ENCODE measurements at places on chromosomes 12 and 14.

GRCh38 chr12:8668441-8668840 is 5.8 kb upstream of the MFAP5 start:
- no peak for DNase-seq

DNA sequence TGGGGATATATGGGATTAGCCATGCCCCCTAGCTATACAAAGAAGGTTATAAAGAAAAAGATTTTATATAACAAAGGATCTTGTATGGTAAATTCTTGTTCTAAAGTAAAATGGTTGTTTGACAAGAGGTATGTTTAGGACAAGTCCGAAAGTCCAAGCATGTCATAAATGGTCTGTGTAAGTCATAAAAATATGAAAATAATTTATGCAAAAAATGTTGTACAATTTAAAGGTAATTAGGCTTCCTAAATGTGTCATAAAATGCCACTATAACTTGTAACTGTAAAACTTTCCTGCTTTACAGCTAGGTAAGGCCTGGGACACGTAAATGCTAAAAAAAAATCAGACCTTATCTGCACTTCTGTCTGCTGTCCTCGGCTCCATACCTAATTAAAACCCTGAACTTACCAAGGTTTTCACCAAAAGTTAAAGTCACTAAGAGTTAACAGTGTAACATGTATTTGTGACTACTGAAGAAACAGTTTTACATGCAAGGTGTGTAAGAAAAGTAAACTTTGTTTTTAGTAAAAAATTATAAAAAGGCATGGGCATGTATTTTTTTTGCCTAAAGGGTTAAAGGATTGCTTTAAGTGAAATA is 110.0 kb upstream of the RESF1 start:
- DNase-seq: no peak

- DNase-seq: no peak
These were observed 5.9 kb downstream of the G2E3 start for GRCh38 chr14:30564868-30565248.

GRCh38 chr14:33510991-33511390 is 439.9 kb downstream of the EGLN3 start:
- DNase-seq: no peak

DNA sequence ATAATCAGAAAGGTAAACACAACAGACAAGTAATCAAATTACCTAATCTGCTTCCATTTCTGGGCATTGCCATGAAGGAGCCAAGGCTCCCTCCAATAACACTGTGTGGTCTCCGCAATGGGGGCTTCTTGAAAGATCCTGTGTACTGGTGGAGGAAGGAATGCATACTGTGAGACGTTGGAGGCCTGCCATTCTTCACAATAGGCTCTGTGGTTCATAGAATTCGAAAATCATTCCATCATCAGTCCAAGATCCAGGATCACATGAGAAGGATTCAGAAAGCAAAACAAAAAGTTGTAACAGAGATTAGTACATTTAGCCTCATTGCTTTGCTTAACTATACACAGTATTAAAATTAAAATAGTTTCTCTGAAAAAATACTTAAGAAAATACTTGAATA is 76.3 kb downstream of the CDK17 start:
- no peak for DNase-seq

DNA sequence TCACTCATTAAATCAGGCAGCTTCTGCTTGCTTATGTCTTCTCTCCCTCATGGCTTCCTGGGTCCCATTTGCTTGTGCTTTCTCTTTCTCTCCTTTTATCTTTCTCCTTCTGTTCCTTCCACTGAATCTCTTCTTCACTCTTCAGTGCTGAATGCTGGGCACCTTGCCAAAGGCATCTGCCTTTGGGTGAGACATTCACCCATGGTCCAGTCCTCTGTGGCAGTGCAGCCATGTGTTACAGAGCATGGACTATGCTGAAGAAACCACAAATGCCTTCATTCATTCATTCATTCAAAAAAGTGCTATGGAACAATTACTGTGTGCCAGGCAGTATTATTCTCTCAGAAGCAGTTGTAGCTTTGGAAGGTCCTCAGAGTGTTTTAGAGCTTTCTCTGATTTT is 344.4 kb upstream of the STXBP6 start:
- no peak for DNase-seq

GRCh38 chr14:99063620-99064225 is 208.3 kb downstream of the BCL11B start:
- DNase-seq: no peak

- no peak for DNase-seq
These were observed 157.5 kb downstream of the PLCZ1 start for GRCh38 chr12:18580291-18580690.

GRCh38 chr14:61128382-61129167 is 147.5 kb downstream of the SLC38A6 start:
- DNase-seq: no peak

DNA sequence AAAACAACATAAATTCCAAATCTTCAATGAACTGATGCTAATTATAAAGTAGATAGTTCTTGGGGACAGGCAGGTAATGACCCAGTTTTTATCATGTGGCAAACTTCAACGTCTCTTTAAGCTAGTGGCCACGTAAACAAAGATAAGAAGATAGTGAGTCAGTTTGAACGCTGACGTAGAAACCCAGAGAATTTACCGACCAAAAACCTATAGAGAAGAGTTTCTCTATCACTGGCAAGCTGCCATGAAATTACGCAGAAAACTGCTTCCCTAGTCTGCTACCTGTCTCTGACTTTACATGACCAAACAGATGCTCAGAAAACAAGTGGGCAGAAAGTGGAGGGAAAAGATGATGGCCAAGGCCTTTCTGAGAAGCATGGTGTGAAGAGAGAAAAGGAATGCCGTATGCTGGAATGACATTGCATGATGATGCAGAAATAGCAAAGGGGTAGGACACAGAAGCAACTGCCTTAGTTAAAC is 136.3 kb downstream of the ITPR2 start:
- DNase-seq: no peak

DNA sequence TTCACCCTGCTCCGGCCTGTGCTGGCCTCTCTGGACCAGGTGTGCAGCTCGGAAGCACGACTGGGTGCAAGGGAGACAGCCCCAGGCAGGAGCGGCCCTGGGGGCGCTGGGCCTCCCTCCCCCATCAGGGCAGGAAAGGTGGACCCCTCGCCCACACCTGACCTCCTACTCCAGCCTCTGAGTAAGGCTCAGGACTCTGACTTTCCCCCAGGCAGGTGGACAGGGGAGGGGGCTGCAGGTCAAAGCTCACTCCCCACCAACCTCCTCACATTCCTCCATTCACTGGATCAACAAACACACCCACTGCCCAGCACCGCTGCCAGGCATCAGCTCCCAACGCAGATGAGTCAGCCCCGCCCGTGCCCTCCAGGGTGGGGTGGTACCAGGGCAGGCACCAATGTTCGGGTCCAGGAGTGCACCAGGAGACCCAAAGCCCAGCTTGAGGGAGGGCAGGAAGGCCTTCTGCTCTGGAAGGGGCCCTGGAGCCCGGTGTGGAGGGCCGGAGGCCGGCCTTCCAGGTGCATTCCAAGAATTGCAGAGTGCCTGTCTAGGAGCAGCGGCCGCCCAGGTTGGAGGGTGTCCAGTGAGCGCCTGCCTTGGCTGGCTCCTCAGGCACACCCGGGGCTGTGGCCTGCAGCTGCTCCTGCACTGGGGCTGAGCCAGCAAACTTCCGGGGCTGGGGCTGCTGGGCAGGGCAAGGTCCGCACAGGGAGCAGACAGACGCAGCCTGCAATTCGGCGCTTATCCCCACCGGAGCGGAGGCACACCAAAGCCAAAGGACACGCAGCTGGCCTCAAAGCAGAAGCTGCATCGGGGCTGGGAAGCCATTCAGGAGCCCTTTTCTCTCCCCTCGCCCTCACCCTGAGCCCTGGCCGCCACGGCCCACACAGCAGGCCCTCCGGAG is 1.6 kb upstream of the INF2 start:
- DNase-seq: no peak

GRCh38 chr14:57375156-57375555 is 15.2 kb upstream of the NAA30 start:
- DNase-seq: no peak

- DNase-seq: no peak
These were observed 39.1 kb downstream of the TSPAN11 start for GRCh38 chr12:30965613-30965985.

Data from AG04450 (cell line).